ENCODE measurements at places on chromosomes 4 and X. TPM values are rescaled to one million over a fixed set of nuclear protein-coding genes. Genes with fewer than 3 reads are reported as not detected.

The SLC34A2 gene
- total RNA-seq: 6.9 TPM

The CXCL8 gene
- 0.64 TPM for total RNA-seq

- no peaks in the 10 kb centered on the region for H3K27me3 ChIP-seq
- no peaks in the 10 kb centered on the region for H3K4me1 ChIP-seq
- no peak overlapping the region for H3K27ac ChIP-seq
- no peak for DNase-seq
Observed at GRCh38 chrX:1657367-1658070, 42.7 kb downstream of the ASMT start.

- H3K4me3 ChIP-seq: no peak overlapping the region
- H3K4me1 ChIP-seq: no peaks in the 10 kb centered on the region
- H3K36me3 ChIP-seq: no peaks in the 10 kb centered on the region
- H3K27me3 ChIP-seq: no peaks in the 10 kb centered on the region
- no peak overlapping the region for H3K27ac ChIP-seq
Observed at GRCh38 chr4:89070041-89070440, 13.1 kb upstream of the FAM13A start.

DNA sequence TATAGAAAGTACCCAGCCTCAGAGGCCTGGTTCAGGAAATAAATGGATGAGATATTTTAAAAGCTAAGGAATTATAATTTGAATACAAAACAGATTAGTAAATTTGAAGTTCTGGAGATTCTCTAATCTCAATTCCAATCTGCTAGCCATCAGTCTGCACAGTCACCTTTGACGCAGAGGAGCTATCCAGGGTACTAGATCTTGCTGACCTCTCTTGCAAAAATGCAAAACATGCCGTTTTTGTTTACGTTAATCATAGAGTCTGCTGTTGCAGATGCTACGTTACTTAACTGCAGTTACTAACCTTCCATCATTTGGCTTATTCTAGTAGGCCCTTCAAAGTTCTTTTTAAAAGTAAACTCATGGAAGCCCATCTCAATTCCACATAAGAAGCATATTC, 10.4 kb downstream of the CCSER1 start:
- DNase-seq: no peak
- no peaks in the 10 kb centered on the region for H3K36me3 ChIP-seq
- H3K27me3 ChIP-seq: no peaks in the 10 kb centered on the region
- H3K4me3 ChIP-seq: no peak overlapping the region
- no peak overlapping the region for H3K27ac ChIP-seq

DNA sequence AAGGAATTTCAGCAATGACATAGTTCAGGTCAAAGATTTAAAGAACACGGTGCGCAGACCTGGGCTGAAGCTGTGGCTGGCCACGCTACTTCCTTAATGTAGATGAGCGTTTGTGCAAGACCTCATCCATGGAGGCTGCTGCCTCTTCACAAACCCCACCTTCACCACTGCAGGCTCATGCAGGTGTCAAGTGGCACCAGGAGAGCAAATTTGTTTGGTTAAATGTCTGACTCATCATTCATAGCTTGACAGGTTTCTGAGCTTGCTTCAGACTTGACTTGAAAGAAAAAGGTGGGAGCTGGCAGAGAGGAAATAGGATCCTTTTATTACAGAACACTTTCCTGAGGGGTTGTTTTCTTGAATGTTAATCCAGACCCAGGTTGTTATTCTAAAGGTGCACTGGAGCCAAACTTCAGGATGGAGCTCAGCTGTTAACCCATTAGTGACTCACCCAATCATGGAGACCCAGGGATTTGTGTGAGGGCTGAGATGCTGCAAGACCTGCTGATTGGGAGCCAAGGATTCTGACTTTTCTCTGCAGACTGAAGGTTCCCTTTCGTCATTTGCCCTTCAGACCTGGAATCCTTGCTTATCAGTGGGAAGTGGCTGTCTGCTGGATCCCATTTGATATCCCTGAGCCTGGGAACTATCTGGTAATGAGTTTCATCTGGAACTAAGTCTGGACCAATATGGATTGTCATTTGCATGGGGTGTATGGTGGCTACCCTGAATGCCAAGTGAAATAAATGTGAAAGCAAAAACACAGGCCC, 315.3 kb downstream of the PTTG2 start:
- DNase-seq: no peak
- H3K4me1 ChIP-seq: no peaks in the 10 kb centered on the region
- no peaks in the 10 kb centered on the region for H3K36me3 ChIP-seq
- no peak overlapping the region for H3K27ac ChIP-seq
- no peak overlapping the region for H3K4me3 ChIP-seq

DNA sequence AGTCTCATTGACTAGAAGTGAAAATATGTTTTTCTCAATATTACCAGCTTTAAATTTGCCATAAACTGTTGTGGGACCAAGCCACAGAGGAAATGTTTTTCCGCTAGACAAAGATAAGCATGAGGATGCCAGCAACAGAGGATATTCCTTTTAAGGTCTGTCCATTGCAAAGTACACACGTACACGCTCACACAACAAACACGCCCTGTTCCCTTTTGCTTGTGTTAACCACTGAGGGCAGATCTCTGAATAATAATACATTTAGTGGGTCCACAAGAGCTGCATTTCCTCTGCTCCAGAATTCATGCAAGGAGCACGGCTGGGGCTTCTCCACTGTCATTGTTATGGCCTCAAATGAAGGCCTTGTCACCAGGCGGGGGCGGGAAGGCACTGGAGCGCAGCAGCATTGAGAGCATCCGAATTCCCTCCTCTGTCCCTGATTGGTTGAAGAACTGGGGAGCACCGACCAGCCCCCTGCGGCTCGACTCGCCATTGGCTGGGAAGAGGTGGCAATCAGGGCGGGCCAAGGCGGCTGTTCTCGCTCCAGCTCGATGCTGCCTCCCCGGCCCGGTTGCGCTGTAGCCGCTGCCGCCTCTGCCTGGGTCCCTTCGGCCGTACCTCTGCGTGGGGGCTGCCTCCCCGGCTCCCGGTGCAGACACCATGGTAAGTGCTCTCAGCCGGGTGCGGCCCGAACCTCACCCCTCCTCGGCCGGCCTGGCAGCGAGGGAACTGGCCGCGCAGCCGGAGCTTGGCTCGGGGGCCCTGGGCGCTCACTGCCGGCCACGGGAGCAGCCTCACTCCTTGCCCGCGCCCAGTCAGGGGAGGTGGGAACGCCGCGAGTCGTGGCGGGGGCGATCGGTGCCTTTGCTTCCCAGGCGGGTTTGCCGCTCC, at the start of gene GUCY1B1:
Gene GUCY1B1, plus strand, starts transcription at position 541 of the 891 bp plus-strand sequence. Its CDS starts 120 bp downstream, at position 661.
- no peaks in the 10 kb centered on the region for H3K27me3 ChIP-seq
- no peaks in the 10 kb centered on the region for H3K36me3 ChIP-seq
- no peaks in the 10 kb centered on the region for H3K4me1 ChIP-seq
- H3K4me3 ChIP-seq: peak within 1 kb of the TSS; percentile 81
- DNase-seq: peak; percentile 83

GRCh38 chr4:2818351-2818939, 25.2 kb upstream of the ADD1 start:
- H3K27ac ChIP-seq: peak overlapping the region; percentile 62
- no peaks in the 10 kb centered on the region for H3K4me1 ChIP-seq
- no peaks in the 10 kb centered on the region for H3K27me3 ChIP-seq
- H3K36me3 ChIP-seq: no peaks in the 10 kb centered on the region
- H3K4me3 ChIP-seq: peak overlapping the region; percentile 52
- no peak for DNase-seq

DNA sequence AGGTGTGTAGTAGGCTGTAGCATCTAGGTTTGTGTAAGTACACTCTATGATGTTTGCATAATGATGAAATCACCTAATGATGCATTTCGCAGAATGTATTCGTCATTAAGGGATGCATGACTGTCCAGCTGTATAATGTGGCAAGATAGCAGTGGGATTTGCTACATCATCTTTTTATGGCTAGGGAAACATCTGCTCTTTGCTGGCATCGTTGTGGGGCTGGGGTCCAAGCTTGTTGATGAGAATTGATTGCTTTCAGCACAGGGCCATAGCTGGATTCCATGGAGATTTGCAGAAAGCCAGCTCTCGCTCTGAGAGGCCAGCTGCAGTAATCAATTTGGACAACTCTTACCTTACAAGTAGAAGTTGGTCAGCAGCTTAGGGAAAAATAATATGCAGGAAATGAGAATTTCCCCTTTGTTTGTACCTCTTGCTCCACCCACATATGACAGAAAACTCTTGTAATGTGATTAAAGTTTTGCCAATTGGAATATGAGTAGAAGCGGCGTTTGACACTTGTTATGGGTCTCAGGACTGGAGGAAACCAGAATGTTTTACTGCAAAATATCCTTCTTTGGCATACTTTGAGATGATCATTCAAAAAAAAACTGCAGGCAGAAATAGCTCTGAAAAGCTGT, 310.5 kb downstream of the RAPGEF2 start:
- H3K27me3 ChIP-seq: no peaks in the 10 kb centered on the region
- H3K4me1 ChIP-seq: no peaks in the 10 kb centered on the region
- no peaks in the 10 kb centered on the region for H3K36me3 ChIP-seq
- no peak overlapping the region for H3K27ac ChIP-seq

GRCh38 chr4:168304744-168305459, 13.7 kb downstream of the DDX60 start:
- H3K4me3 ChIP-seq: no peak overlapping the region
- no peaks in the 10 kb centered on the region for H3K27me3 ChIP-seq
- no peak for DNase-seq
- no peak overlapping the region for H3K27ac ChIP-seq
- peaks cover 5% of the 10 kb centered on the region for H3K36me3 ChIP-seq

GRCh38 chr4:187480146-187481145, 515.1 kb upstream of the ZFP42 start:
- H3K4me1 ChIP-seq: no peaks in the 10 kb centered on the region
- no peak for DNase-seq
- H3K27ac ChIP-seq: peak overlapping the region; percentile 51
- no peaks in the 10 kb centered on the region for H3K36me3 ChIP-seq

All from breast epithelium (tissue), 4 donors.